Endothelial cell (in vitro differentiated cells): ENCODE measurements at places on chromosomes 13 and 19.

DNA sequence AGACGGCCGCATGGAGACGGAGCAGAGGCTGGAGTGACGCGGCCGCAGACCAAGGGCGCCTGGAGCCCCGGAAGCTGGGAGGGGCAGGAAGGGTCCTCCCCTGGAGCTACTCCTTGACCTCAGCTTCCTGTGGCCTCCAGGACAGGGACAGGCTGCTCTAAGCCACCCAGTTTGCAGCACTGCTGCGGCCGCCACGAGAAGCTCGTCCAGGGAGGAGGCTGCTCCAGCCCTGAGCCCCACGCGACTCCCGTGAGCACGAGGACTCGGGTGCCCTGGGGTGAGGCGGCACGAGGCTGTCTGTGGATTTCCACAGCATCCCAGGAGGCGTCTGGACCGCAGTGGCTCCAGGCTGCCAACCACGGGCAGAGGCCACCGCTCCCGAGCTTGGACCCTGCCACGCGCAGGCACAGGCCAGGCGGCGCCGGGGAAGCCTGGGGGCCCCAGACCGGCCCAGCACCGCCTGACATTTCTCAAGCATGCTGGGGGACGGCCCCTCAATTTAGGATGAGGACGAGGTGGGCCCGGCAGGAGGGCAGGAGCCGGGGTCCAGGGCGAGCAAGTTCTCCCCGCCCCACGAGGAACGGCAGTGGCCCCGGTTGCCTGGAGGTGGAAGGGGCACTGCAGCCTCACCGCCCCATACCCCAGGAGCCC is 10.7 kb downstream of the SBNO2 start:
- DNase-seq = no peak

- DNase-seq = no peak
Observed at GRCh38 chr13:112053744-112054615, 13.0 kb upstream of the SOX1 start.

DNA sequence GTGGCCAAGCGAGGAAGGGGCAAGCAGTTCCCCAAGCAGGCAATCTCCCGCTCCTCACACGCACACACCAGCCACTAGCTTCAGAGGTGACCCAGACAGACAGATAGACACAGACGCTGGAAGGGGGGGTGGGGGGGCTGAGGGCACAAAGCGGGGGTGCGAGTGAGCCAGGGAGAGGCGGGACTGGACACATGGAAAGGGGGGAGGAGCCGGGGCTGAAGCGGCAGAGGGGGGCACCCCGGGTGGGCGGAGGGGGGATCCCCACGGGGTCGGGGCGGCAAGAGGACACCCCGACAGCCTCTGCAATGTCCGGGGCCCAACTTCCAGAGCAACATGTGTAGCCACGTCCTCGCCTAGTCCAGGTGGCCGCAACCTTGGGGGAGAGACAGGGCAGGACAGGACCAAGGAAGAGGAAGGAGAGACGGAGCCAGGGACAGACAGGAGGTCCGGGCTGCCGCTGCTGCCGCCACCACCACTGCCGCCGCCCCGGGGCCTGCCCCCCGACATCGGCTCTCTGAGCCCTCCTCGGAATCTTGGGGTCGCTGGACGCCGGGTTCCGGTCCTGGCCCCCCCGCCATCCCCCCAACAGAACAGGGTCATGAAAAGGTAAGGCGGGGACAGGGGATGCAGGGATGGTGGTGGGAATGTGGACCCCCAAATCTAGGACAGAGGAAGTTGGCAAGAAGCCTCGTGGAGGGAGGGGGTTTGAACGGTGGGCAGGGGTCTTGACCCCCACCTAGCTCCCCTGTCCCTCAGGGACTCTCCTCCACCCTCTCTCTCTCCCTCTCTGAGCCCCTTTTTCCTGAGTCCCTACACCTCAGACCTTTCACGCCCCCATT is 1.1 kb downstream of the GRIN2D start:
- DNase-seq = no peak

GRCh38 chr13:30332456-30333143 is 25.2 kb upstream of the KATNAL1 start:
- no peak for DNase-seq

- no peak for DNase-seq
Observed at GRCh38 chr13:102693776-102694175, 1.1 kb downstream of the METTL21C start.

- no peak for DNase-seq
Observed at GRCh38 chr13:45949161-45949560, 97.6 kb upstream of the SIAH3 start.

- peak; percentile 9 for DNase-seq
Observed at GRCh38 chr13:32537580-32538142, 934 bp downstream of the N4BP2L2 start.

DNA sequence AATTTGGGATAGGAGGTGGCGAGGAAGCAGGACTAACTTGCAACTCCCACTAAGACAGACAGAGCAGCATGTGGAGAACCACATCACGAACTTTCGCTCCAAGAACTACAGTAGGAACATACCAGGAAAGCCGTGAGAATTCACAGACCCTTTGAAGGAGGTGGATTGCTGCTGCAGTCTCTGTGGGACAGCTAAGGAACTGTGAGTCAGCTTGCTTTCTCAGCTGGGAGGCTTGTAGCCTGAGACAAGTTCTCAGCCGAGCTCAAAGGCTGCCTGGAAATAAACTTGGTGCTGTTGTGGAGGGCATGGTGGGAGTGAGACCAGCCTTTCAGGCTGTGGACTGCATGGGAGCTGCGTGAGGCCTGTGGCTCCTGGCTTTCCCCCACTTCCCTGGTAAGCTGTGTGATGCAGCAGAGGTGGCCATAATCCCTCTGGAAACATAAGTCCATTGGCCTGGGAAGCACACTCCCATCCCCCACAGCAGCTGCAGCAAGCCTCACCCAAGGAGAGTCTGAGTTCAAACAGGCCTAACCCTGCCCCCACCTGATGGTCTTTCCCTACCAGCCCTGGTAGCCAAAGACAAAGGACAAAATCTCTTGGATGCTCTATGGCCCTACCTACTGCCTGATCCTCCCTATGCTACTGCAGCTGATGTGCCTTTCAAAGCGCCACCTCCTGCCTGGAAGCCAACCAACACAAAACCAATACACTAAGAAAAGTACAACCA is 441.1 kb upstream of the HTR2A start:
- no peak for DNase-seq

GRCh38 chr13:93147298-93147645 is 79.3 kb upstream of the GPC6 start:
- no peak for DNase-seq

GRCh38 chr13:100566543-100566942 is 22.0 kb downstream of the GGACT start:
- DNase-seq = no peak

GRCh38 chr13:34617473-34618083 is 324.5 kb upstream of the NBEA start:
- DNase-seq = no peak

DNA sequence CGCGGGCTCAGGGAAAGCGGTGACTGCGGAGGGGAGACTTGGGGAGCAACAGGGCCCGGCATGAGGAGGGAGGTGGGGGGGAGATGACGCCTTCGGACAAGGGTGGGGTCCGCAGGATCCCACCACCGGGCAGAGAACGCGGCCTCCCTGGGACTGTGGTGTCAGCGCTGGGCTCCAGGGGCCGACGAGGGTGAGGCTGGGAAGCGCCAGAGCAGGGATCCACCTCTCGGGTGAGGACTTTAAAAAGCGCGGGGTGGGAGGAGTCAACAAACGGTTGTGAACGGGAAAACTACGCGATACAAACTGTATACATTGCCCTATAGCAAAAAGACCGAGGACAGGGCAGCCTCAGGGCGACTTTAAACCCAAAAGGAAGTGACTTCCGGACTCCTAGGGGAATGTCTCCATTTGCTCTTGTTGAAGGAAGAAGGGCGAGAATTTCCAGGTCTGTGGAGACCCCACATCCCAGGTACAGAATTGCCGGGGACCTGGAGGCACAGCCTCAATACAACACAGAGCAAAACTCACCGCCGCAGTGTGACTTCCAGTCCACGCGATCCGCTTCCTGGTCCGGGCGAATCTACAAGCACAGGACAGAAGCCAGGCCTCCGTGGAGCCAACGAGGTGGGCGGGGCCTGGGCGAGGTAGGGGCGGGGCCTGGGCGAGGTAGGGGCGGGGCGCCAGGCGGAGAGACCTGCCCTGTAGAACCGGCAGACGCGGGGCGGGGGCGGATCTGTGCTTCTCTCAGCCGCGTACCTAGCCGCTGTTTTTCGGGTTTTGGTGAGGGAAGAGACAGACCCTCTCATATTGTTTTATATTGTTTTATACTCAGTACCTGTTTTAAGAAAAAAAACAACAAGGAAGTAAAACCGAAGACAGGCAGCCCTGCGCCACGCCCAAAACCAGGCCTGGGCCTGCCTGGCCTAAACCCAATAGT is at the start of gene ZNF888:
Gene ZNF888, minus strand, starts transcription at position 588 of the 937 bp plus-strand sequence. CDS start 5,555 bp downstream, outside the sequence.
- DNase-seq = peak; percentile 90

- DNase-seq = no peak
Observed at GRCh38 chr13:64510747-64511146, 2719.4 kb downstream of the PCDH9 start.

- peak; percentile 40 for DNase-seq
Observed at GRCh38 chr19:49362929-49363267, 682 bp upstream of the TEAD2 start.

- no peak for DNase-seq
Observed at GRCh38 chr13:98397221-98397620, 179.7 kb downstream of the STK24 start.

GRCh38 chr13:109783447-109783814 is 3.0 kb downstream of the IRS2 start:
- DNase-seq = peak; percentile 38

GRCh38 chr19:33740811-33741396 is 55.8 kb upstream of the KCTD15 start:
- peak; percentile 75 for DNase-seq

DNA sequence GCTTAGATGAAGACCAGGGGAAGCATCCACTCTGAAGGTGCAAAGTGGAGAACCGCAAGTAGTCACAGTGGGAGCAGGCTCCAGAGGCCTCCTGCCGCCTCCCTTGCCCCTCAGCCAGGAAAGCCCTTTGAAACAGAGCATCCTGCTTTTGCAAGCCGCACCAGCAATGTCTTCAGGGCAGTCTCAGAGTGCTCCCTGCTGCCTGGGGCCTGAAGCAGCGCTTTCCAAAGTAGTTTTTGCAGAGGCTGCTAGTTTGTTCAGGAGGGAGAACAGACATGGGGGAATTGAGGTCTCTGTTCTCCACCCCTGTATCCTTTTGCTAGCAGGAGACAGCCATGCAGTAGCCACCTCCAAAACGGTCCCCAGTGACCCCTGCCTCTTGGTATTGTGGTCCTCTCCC is 15.8 kb upstream of the POP4 start:
- peak; percentile 22 for DNase-seq

- no peak for DNase-seq
Observed at GRCh38 chr19:13300421-13301030, 150.3 kb downstream of the IER2 start.

- no peak for DNase-seq
Observed at GRCh38 chr19:15374105-15374651, 5.4 kb downstream of the AKAP8 start.

- peak; percentile 86 for DNase-seq
Observed at GRCh38 chr19:57613941-57614743, at the start of gene ZNF134. ZNF134 (plus strand) TSS chr19:57614242; CDS start chr19:57619469, 5,227 bp downstream.

DNA sequence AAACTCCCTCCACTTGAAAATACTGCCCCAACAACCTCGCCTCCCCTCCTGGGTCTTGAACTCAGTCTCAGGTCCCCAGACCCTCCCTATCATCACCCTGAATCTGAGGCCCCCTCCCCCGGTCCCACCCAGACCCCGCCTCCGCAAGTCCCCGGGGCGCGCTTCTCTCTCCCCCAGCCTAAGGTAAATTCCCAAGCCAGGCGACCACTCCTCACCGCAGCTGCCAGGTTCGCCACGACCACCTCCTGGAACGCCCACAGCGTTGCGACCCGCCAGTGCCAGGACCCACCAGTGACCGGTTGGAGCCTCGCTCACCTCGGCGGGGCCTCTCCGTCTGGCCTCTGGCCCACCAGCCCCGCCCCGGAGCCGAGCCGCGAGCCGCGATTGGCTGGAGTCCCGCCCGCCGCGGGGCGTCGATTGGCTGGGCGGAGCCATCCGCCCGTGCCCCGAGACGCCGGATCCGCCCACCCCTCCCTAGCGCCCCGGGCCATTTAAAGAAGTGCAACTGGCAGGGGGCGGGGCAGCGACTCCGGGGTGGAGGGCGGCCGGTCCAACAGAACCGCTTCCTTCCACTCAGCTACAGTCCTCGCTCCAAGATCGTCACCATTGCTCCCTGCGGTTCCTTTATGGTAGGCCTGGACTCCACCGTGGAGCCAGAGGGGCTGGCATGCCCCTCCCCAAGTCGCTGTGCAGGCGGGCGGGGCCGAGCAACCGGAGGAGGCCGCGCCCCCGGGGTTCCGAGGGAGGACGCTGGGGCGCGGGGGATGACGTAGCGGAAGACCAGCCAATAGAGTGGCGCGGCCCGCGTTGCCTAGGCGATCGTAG is at the start of gene SERTAD3:
Gene SERTAD3, minus strand, starts transcription at position 336 of the 825 bp plus-strand sequence. CDS start 2,255 bp downstream, outside the sequence.
- DNase-seq = peak; percentile 99

- DNase-seq = no peak
Observed at GRCh38 chr13:67642657-67643056, 412.5 kb upstream of the PCDH9 start.

GRCh38 chr19:31214997-31215396 is 134.2 kb downstream of the TSHZ3 start:
- DNase-seq = no peak

- peak; percentile 31 for DNase-seq
Observed at GRCh38 chr19:41175801-41176777, 16.9 kb upstream of the CYP2S1 start.

GRCh38 chr13:58165617-58166016 is 534.1 kb downstream of the PCDH17 start:
- DNase-seq = no peak
